ENCODE measurements at places on chromosomes 3 and 15.
A peak's percentile ranks its signal among the peaks of the same experiment; 100 is the strongest.

DNA sequence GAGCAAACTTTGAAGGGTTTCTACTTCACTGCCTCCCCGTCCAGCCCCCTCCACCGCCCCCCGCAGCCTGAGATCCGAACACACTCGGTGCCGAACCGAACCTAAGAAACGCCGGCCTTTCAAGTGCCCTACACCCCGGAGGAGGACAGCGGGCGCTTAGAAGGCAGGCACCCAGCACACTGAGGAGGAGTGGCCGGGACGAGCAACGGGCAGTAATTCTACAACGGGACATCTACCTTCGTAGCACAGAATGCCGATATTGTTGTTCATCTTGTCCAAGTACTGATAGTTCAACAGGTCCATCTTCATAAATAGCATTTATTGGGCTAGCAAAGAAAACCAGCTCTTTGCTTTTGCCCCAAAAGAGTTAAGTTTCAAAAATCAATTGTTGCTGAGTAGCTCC lies 513 bp downstream of the VGLL4 start:
- no peak for DNase-seq

DNA sequence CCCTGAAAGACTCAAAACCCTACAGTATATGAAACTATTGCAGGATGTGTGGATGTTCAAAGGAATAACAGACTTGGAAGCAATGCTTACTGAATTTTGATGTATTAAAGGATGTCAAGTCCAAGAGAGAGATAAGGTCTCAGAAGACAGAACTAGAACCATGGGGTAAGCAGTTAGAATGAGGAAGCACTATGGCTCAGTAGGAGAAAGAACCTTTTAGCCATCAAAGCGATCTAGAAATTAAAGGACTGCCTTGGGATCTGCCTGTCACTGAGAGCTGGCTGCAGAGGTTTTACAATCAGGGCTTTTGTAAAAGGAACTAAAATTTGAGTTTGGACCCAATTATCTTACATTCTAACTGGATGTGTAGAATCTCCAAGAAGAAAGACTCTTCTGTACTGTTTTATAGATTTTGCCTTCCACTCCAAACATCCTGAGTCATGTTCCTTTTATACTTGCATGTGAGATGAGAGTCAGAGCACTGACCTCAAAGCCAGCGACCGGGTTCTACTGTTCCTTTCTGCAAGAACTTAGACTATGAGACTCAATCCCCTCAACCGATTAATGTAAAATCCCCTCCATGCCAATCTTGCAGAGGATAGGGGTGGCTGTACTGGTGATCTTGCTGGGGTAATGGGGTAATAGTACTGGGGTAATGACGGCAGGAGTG lies 412.3 kb upstream of the TPRG1 start:
- no peak for DNase-seq

DNA sequence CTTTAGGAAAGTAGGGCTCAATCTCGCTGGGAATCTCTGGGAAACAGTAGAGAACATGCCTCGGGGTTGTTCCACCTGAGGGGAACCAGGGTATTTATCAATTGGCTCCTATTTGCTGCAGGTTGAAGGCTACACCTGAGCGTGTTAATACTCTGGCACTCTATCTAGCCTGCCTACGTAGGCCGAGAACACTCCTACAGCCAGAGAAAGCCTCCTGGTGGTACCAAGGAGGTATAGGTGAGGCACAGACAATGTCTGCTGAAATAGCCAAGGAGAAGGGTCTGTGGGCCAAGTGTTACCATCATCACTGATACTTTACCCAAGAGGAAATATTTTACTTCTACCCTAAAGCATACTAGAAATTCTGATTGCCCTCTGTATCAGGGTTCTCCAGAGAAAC lies 341.0 kb upstream of the UBE2E2 start:
- DNase-seq: no peak

GRCh38 chr3:105731686-105732085 lies 137.1 kb downstream of the CBLB start:
- DNase-seq: no peak

DNA sequence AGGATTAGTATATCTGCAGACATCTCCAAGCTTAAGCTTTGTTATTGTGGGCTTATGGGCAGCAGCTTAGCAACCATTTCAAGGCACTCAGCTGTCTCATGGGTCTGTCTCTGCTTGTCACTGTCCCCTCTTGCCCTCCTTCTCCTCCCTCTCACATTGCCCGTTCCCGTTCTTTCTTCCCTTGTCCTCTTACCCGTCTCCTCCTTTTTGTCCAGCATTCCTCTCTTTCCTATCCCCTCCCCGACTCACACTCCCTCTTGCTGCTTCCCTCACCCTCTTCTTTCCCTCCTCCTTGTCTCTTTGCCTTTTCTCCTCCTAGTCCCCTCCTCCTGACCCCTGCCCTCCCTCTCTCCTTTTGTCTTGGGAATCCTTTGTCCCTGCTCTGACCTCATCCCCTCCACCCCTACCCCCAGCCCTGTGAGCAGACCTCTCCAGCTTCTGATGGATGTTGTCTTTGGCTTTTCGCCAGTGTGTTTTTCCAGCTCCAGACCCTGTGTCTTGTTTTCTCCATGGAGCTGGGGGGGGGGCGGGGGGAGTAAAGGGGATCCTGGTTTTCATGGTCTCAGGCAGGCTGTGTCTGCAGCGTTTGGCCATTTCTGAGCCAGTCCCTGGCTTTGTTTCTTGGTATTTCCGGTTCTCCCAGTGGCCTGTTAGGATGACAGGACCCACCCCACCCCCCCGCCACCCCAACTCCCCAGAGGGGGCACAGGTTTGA lies 47.9 kb upstream of the TRAK1 start:
- no peak for DNase-seq

- DNase-seq: no peak
Measured at GRCh38 chr3:14130707-14131106, 5.9 kb downstream of the TMEM43 start.

GRCh38 chr3:133532951-133533350 lies 40.5 kb upstream of the CDV3 start:
- DNase-seq: no peak

DNA sequence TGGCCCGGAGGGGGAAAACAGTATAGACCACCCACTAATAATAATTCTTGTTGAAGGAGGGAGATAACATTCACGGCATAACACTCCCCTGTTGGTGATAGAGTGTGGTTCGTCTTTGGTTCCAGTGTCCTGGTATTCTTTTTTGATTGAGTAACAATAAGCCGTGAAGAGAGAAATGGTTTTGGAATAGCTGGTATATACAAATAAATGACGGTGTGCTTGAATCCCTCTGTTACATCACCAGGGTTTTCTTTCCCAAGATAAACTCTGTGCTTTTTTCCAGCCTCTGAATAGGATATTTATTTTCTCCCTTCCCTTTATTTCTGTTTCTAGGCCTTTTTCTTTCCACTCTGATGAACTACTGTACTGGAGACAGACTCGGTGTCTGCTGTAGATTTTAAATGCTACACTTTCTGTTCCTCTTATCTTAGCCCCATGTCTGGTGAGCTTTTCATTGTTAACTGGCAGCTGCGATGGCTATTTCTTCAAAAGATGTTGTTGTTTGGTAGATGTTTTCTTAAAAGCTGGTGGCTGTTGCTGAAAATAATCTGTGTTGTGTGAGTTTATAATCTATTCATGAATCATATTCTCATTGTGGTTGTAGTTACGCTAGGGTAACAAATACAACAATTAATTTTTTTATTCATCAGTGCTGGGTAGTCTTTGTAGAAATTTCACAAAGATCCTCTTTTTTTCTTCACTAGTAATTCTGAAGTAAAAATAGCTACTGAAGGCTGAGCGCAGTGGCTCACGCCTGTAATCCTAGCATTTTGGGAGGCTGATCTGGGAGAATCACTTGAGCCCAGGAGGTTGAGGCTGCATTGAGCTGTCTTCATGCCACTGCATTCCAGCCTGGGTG lies 15.5 kb upstream of the SCAANT1 start:
- no peak for DNase-seq

DNA sequence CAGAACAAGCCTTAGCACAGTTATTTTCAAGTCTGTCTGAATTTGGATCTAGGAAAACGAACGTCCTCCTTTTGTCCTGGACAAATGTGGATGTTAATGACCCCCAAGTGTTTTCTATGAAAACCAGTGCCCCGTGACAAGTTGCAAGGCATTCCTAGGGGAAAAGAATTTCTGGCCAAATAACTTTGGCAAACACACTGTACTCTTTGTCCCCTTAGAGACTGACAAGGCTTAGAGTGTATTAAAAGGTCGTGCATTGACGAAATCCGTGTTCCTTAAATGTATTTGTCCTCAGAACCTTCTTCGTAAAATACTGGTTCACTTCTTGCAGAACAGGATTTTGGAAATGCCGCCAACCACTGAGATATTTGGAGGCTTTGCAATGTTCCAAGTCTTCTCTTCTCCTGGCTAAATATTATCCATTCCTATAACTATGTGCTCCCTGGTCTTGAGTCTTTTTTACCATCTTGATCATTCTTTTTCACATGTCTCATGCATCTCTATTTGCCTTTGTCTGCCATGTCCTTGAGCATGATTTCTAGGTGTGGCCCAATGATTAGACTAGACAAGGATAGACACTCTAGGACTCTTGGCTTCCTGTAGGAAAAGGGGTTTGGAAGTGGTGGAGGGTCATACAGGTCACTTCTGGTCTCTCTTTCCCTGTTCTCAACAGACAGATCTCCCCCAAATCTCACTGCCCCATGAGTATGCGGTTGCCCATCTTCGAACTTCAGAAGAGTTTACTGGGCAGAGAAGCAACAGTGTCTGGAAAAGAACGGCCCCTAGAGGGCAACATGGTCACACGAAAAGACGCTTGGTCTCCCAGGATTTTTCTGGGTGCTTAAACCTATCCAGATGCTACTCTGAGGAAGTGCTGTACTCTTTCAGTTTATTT lies 117.5 kb downstream of the EDEM1 start:
- peak; percentile 18 for DNase-seq

GRCh38 chr3:122680475-122681283 lies at the start of gene PARP14:
Gene PARP14 (plus strand): TSS chr3:122680839. CDS start chr3:122680884, 45 bp downstream.
- DNase-seq: peak; percentile 53

DNA sequence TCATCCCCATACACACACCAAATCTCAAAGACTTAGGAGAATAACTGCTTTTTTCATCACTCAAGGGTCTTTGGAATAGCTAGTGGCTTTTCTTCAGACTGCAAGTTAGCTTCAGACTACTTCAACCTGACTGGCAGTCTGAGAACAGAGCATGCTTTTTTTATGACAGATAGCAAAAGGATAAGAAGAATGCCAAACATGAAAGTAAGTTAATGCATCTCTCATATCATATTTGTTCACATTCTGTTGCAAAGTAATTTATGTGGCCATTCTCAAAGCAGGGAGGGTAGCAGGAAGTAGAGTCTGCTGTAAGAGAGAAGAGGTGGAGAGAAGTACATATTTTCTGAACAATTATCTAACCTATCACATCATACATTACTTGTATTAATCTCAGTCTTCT lies 544.4 kb downstream of the ZPLD1 start:
- no peak for DNase-seq

DNA sequence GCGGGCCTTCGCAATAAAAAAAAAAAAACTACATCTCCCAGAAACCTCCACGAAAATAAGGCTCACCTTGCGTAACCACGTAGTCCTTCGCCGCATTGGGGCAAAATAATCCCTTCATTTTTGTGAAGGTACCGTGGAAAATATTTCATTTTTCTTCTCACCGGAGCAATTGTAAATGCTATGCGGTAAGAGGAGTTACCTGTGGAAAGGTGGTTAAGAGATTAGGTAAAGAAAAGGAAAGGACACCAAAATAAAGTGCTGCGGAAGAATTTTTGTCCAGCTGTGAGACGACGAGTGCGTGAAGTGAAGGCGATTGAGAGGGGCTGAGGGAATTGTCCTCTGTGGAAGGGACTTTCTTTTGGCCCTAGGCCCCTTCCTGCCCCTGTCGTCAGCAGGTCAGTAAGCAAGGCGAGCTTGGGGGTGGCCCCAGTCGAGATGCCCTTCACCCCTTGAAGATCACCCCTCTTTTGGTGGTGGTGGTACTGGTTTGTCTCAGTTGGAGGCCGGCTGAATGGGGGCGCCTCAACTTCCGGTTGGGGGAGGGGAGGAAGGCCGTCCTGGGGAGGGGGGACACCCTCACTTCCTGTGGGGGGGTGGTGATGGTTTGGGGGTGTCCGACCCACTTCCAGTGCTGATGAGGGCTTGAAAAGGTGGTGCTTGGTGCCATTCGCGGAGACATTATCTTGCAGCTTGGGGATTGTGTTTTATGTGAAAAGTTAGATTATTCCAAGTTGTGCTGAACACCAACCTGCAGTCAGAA lies at the start of gene HMG20A:
Gene HMG20A, plus strand, starts transcription at position 279 of the 760 bp plus-strand sequence. CDS start 37,520 bp downstream, outside the sequence.
- DNase-seq: peak; percentile 33

DNA sequence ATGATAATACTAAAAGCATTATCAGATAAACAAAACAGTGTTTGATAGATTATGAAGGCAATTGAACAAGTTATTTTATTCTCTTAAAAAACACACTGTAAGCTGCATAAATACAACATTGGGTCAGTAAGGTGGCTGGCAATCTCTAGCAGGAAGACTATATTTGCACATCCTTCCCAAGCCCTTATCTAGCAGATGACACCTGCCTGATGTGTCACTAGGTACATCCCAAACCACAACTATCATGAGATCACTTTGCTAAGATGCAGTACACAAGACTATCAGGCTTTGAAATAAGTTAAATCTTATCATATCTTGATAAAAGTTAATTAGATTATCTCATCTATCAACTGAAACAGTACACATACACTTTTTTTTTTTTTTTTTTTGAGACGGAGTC lies 417.4 kb downstream of the MECOM start:
- no peak for DNase-seq

- no peak for DNase-seq
Measured at GRCh38 chr15:96416934-96417759, 86.6 kb downstream of the NR2F2 start.

GRCh38 chr3:194879126-194879877 lies 193.6 kb downstream of the FAM43A start:
- DNase-seq: no peak

DNA sequence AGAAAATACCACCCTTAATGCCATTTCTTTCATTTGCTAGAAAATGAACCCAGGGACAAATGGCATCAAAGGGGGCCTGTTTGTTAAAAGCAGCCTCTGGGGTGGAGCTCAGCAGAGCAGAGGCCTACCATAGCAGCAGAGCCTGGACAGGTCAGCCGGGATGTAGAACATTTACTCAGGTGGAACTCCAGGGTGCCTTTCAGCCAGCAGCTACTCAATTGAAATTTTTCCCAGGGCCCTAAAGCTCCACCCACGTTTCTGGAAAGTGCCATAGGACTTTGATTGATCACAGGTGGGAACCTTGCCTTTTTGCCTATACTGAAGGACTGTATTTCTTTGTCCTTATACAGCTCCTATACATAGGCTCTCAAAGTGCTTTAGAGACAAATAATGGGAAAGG lies 74.5 kb upstream of the C15orf61 start:
- DNase-seq: no peak

Measured in stimulated activated CD4-positive, alpha-beta T cell treated with anti-CD3 and anti-CD28 coated beads, Interleukin-15, amount 100 ng/mL, for 48 hours (primary cell).